ENCODE measurements at places on chromosomes 13 and 19. TPM values are rescaled to one million over a fixed set of nuclear protein-coding genes. Genes with fewer than 3 reads are reported as not detected.

The CBARP gene
- 0.53 TPM for total RNA-seq

DNA sequence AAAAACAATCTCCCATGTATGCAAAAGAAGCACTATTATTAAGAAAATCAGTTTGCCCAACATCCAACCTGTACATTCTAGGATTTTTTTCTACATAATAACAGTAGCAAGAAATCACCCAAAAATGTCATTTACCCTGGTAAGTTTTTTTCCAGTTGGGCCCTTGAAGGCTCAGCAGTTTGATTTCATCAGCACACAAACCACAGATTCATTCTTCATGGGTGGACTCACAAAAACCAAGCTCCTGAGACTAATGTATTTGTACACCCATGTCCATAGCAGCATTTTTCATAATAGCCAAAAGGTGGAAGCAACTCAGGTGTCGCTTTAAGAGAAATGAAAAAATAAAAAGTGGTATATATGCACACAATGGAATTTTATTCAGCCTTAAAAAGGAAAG, 210.1 kb downstream of the TBC1D4 start:
- no peak for DNase-seq

The ZNF793 gene
- total RNA-seq = 16.8 TPM

The FCAR gene
- total RNA-seq = not detected

The ATP1A3 gene
- 0.37 TPM for total RNA-seq

The HOMER3 gene
- 20.7 TPM for total RNA-seq

The CRX gene
- not detected for total RNA-seq

DNA sequence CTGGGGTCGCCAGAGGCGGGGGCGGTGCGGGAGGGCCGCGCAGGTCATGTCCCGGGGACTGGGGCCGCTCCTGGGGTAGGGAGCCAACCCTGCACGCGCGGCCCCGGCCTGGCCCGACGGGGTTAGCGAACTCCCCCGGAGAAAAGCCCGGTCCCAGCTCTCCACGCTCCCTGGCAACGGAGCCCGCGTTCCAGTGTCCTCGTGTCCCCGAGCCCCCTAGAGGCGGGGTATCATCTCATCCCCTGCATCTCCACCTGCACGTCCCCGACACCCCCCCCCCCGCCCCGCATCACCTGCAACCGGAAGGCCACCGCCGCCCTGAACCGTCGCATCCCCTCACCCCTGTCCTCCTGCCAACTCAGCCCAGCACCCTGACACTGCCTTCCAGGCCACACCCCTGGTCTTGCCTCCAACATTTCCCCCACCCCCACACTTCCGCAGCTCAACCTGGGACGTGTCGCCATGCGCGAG, 2.7 kb downstream of the WDR88 start:
- no peak for DNase-seq

The GPR12 gene
- total RNA-seq = not detected

The STARD13 gene
- total RNA-seq = 67.8 TPM

The ZNF560 gene
- 0.21 TPM for total RNA-seq

The NAPSA gene
- total RNA-seq = 0.58 TPM

GRCh38 chr13:99377641-99378040, 70.4 kb upstream of the GPR183 start:
- no peak for DNase-seq

DNA sequence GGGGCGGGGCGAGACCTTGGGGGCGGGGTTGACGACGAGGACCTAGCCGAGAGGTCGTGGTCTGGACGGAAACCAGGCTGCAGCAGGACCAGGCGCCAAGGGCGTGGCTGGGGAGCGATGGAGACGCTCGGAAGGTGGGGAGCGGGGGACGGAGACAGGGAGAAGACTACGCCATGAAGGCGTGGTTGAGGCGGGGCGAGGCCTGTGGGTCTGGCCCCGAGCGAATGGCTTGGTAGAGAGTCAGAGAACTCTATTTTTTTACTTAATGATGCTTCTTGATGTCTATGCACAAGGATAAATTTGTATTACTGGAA, 674 bp upstream of the FBXL12 start:
- no peak for DNase-seq

DNA sequence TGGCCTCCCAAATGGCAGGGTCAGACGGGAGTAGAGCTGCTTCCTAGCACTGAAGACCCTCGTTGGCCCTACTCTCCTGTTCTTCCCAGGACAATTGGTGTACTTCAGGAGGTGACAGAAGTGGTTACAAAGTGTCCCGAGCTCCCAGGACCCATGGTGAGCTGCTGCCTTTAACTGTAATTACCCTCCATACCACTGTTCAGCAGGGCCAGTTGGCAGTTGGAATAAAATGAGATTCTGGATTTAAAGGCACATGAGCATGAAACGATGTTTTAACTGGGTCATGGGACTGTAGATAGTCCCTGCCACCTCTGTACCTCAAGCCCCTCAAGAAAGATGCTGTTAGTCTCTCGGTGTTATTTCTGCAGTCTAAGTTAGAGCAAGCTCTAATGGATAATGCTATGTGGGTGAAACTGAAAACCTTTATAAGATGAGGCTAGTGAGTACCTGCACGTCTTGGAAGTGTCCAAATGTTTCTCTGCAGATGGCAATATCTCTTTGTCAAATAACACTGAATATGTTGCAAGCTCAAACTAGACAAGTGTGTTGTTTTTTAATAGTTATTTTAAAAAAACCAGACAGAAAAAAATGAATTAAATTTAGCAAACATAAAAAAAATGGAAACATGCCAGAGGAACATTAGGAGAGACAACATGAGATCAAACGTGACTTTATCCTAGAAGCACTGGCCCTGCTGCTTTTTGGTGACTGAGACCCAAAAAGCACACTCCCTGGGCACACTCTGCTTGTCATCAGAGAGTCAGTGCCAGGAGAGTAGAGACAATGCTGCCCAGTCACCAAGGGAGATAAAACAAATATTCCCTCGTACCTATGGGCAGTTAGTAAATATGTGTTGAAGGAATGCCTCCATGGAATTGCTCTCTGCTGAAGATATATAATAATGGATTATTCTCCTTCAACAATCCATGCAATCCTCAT, 266.3 kb downstream of the LMO7 start:
- DNase-seq = no peak

GRCh38 chr13:99974296-99974938, 2.9 kb upstream of the ZIC5 start:
- no peak for DNase-seq

- DNase-seq = no peak
These were observed 6.0 kb downstream of the TMIGD2 start for GRCh38 chr19:4295972-4296771.

DNA sequence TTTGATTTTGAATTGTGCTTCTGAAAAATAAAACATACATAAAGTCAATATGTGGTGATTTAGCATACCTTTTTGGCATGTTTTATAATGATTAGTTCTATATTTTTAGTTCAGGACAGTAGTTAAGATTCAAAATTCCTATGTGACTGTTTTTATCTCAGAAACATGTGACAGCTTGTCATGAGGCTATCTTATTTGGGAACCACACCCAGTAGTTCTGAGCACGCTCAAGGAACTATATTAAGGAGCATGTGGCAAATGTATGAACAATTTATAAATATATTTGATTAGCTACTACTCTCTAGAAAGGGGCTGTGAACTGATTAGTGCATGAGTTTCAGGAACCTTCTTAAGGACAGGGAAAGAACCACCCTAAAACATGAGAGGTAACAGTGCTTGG, 38.8 kb downstream of the FGF9 start:
- no peak for DNase-seq

DNA sequence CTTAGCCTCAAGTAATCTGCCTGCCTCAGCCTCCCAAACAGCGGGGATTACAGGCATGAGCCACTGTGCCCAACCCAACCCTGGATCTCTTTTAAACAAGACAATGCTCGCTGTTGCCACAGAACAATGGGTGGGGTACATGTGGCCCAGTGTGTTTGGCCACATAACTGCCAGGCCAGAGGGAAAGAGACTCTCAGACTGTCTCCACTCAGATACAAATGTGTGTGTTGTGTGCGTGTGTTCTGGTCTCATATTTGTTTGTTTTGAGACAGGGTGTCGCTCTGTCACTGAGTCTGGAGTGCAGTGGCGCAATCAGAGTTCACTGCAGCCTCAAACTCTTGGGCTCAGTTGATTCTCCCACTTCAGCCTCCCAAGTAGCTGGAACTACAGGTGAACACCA, 25.8 kb downstream of the LDLR start:
- no peak for DNase-seq

The HTR2A gene
- 4.8 TPM for total RNA-seq

- no peak for DNase-seq
These were observed 474.2 kb downstream of the KLF5 start for GRCh38 chr13:73532987-73533510.

DNA sequence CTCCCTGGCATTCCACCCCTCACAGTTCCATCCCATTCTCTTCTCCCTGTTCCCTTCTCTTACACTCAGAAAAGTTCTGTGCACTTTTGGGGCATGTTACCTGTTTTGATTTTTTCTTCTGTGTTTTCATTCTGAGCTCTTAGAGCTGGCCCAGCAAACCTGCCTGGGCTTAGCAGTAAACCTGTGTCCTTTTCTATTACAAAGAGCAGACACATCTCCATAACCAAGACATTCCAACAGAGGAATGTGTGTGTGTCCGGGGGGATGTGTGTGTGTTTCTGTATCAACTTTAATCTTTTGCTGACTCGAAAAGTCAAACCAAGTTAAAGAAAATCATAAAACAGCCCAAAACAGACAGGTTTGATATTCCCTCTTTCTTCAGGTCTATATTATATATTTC, 49.1 kb upstream of the SOX21 start:
- DNase-seq = no peak

- DNase-seq = no peak
These were observed 2.5 kb upstream of the KEAP1 start for GRCh38 chr19:10505583-10506229.
